ENCODE measurements at places on chromosomes 6 and 20.

DNA sequence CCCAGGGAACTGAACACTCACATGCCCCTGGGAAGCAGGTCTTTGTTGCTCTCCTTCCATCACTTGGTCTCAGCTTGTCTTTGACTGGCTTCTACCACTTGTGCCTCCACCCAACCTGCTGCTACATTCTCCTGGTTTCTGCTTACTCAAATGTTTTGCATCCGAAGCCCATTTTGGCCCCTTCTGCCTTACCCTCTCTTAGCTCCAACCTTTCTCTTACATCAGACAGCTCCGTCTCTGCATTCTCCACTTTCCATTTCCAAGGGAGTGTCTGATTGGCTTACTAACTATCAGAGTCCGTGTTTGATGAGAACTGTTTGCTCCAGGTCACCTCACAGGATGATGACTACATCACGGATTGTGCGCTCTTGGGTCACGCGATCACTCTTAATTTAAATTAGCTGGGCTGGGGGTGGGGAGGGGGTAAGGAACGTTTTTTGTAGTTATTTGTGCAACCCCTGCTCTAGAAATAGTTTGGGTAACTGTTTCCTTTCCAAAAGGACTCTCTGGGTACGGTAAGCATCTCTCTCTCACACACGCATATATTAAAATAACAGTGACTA lies 844 bp upstream of the ABRACL start:
- DNase-seq, result peak; percentile 3

GRCh38 chr20:35648836-35649235 lies 15.9 kb downstream of the CPNE1 start:
- no peak for DNase-seq

GRCh38 chr6:53058388-53059195 lies 6.6 kb upstream of the FBXO9 start:
- no peak for DNase-seq

DNA sequence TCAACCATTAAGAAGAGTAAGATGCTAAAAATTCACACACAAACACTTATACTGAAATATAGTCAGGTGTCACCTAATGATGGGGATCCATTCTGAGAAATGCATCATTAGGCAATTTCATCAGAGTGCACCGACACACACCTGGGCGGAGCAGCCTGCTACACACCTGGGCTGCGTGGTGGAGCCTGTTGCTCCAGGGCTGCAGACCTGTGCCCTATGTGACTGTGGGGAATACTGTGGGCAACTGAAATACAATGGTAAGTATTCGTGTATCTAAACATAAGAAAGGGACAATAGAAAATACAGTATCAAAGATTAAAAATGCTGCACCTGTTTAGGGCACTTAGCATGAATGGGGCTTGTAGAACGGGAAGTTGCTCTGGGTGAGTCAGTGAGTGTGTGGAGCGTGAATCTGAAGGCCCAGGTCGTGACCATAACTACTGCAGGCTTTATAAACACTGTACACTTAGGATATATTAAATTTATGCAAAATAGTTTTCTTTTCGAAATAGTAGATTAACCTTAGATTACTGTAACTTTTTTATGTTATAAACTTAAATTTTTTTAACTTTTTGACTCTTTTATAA lies 124.4 kb upstream of the AFDN start:
- DNase-seq, result no peak

- DNase-seq, result no peak
Observed at GRCh38 chr20:11271319-11271718, 597.5 kb upstream of the JAG1 start.

DNA sequence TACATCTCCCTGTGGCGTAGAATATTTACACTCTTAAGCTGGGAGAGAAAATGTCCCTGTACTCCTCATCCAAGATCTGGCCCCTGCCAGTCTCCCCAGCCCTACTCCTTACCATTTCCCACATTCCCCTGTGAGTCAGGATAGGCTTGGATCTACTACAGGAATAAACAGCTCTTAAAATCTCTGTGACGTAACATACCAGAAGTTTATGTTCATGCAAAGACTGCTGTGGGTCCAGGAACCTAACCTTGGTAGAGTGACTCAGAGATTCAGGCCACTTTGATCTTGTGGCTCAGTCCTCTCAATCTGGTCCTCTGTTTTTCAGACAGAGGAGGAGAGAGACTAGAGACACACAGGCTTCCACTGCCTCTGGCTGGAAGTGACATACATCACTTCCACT lies 38.5 kb upstream of the GPR6 start:
- peak; percentile 60 for DNase-seq

GRCh38 chr20:53513489-53514298 lies 79.9 kb downstream of the ZNF217 start:
- DNase-seq, result no peak

- no peak for DNase-seq
Observed at GRCh38 chr6:127748290-127748689, 152.6 kb downstream of the THEMIS start.

- DNase-seq, result peak; percentile 2
Observed at GRCh38 chr20:37651932-37652331, 41.9 kb upstream of the CTNNBL1 start.

DNA sequence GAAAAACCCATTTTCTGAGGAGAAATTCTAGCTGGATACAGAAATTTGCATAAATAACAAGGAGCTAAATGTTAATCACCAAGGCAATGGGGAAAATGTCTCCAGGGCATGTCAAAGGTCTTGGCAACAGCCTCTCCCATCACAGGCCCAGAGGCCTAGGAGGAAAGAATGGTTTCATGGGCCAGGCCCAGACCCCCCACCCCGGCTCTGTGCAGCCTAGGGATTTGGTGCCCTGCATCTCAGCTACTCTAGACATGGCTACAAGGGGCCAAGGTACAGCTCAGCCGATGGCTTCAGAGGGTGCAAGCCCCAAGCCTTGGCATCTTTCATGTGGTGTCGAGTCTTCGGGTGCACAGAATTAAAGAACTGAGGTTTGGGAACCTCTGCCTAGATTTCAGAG lies 321.2 kb upstream of the ID4 start:
- DNase-seq, result no peak

DNA sequence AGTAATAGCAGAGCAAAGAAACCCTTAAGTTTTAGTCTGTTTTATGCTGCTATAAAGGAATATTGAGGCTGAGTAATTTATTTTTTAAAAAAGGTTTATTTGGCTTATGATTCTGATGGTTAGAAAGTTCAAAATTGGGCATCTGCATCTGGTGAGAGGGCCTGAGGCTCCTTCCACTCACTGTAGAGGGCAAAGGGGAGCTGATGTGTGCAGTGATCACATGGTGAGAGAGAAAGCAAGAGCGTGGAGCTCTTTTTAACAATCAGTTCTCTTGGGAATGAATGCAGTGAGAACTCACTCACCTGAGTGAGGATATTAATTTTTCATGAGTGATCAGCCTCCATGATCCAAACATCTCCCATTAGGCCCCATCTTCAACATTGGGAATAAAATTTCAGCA lies 36.4 kb upstream of the SAMD3 start:
- DNase-seq, result no peak

GRCh38 chr20:51958099-51959065 lies 156.1 kb upstream of the SALL4 start:
- DNase-seq, result no peak

- no peak for DNase-seq
Observed at GRCh38 chr6:30055513-30055912, 5.6 kb upstream of the POLR1H start.

DNA sequence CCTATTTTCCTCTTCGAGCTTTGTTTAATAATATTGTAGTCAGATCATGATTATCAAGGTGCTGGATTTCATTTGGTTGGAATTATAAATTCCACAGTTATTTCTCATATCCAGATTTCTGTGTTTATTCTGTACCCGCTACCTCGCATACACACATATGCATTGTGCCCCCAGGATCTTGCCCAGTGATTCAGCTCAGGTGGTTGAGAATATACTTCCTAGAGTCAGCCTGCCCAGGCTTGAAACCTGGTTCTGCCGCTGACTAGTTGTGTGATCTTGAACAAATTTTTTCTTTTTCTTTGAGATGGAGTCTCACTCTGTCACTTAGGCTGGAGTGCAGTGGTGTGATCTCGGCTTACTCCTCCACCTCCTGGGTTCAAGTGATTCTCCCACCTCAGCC lies 14.7 kb downstream of the GINM1 start:
- DNase-seq, result no peak

DNA sequence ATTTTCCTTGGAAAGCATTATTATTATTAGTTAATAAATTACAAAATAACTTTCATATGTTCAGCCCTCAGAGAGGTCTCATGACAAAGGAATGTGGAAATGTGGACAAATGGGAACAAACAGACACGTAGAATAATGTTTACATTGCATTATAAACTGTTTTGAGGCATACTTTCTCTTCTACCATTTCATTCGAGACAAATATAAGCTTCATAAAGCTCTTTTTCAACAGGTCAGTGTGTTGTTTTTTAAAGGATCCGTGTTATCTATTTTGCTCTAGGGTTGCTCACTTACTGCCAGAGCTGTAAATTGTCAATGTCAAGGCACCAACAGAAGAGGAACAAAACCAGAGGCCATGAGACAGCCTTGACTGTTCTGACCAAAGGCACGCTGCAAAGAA lies 256.8 kb downstream of the PHACTR1 start:
- no peak for DNase-seq

DNA sequence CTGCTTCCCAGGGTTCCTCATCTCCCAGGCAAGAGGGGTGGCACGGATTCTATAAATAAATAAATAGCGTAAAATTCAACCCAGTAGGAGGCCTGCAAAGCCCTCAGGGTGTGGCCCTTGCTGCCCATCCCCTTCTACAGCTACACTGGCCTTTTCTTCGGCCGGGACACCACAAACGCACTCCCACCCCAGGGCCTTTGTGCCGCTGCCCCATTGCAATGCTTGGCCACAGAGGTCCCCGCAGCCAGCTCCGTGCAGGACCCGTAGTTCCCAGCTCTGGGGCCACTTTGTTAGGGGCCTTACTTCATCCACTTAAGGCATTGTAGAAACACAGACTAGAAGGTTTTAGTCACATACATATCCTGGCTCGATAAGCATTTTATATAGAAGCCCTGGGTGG lies 151.2 kb downstream of the ERMARD start:
- DNase-seq, result no peak

- DNase-seq, result no peak
Observed at GRCh38 chr20:18694071-18694470, 106.2 kb downstream of the DTD1 start.

- DNase-seq, result no peak
Observed at GRCh38 chr6:22155551-22155950, 141.3 kb downstream of the PRL start.

GRCh38 chr6:93371756-93372155 lies 47.6 kb downstream of the EPHA7 start:
- DNase-seq, result no peak

- DNase-seq, result no peak
Observed at GRCh38 chr20:49751397-49751736, 37.7 kb upstream of the B4GALT5 start.

- no peak for DNase-seq
Observed at GRCh38 chr6:154842833-154843232, 109.6 kb downstream of the SCAF8 start.

GRCh38 chr6:90978046-90978445 lies 391.2 kb upstream of the MAP3K7 start:
- no peak for DNase-seq

DNA sequence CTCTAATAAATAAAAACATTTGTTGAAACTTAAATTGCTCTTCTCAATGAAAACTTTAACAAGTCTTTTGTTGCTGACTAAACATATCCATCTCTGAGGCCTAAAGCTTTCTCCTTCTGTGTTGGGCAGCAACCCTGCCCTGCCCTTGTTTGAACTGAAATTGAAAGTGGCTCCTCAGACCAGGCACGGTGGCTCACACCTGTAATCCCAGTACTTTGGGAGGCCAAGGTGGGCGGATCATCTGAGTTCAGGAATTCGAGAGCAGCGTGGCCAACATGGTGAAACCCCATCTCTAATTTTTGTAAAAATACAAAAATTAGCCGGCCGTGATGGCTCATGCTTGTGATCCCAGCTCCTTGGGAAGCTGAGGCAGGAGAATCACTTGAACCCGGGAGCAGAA lies 29.2 kb upstream of the GNRH2 start:
- no peak for DNase-seq

DNA sequence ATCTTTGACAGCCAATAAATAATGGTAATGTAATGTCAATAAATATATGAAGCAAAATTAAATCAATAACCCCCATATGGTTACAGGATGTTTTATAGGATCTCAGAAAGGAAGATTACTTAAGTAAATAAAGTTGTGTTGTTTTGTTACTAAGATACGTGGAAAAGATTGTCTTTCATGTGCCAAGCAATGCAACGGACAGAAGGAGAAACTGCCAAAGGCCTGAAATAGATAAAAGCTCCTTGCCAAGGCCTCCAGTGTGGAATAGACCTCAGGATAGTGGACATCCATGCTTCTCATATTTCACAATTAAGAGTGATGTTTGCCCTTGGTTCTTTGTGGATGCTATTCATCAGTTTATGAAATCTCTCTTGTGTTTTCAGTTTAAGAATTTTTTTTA lies 16.4 kb upstream of the FNDC1 start:
- DNase-seq, result no peak

DNA sequence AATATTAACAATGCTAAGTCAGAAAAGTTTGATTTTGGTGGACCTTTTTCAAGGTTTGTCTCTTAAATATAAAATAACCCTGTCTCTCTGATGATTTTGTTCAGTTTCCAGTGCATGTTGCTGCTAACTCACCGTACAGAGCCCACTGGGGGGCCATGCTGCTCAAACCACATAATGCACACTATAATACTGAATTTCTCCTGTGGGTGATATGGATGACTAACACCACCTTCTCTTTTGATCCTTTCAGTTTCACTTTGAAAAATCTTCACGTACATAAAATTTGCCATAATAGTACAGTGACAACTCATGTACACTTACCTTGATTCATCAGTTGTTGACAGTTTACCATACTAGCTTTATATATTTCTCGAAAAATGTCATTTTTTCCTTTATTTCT lies 506.6 kb upstream of the MAN1A1 start:
- no peak for DNase-seq
